ENCODE measurements at places on chromosomes 1 and 21.

DNA sequence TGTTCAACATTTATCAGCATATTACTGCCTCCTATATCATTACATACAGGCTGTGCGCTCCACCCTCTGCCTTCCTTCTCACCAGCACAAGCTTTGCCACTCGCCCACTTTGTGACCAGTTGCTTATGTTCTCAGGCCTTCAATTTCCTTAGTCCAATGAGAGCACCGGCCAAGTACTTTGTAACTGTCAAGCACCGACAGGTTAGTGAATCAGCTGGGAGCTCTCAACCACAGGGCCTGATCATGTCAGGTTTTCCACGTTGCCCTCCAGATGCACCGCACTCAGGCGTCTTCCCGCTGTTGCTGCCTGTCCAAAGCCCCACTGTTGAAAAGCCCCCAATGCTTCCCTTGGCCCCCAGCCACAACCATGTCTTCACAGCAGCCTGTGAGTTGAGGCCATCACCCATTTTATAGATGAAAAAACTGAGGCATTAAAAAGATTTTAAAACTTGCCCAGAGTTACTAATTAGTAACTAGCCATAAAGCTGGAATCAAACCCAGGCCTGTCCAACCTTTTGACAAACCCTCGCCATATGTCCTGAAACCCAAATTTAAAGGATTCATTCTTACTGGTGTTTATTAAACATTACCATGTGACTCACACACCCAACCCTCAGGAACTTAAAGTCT lies 3.4 kb upstream of the KCNN3 start:
- no peak for DNase-seq

- no peak for DNase-seq
These were observed 6.8 kb downstream of the TENT5B start for GRCh38 chr1:27005648-27006496.

- no peak for DNase-seq
These were observed 12.5 kb upstream of the UAP1 start for GRCh38 chr1:162549001-162549400.

DNA sequence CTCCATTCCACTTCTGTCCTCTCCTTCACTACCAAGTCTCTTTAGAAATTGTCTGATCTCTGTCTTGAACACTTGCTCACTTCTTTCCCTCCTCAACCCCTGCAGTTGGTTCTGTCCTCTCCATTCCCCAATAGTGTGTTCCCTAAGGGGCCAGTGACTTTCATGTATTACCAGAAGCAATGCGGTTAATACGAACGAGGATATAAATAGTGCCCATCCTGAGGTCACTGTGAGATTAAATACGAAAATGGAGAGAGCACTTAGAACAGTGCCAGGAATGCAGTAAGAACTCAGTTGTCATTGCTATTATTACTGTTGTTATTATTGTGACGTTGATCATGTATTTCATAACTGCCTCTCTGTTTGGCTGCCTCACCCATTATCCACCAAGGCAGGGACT lies 53.0 kb upstream of the ARTN start:
- no peak for DNase-seq

- DNase-seq, result peak; percentile 75
These were observed 2.8 kb upstream of the EYA3 start for GRCh38 chr1:28091043-28091781.

- no peak for DNase-seq
These were observed 31.4 kb upstream of the WASF2 start for GRCh38 chr1:27521336-27521831.

DNA sequence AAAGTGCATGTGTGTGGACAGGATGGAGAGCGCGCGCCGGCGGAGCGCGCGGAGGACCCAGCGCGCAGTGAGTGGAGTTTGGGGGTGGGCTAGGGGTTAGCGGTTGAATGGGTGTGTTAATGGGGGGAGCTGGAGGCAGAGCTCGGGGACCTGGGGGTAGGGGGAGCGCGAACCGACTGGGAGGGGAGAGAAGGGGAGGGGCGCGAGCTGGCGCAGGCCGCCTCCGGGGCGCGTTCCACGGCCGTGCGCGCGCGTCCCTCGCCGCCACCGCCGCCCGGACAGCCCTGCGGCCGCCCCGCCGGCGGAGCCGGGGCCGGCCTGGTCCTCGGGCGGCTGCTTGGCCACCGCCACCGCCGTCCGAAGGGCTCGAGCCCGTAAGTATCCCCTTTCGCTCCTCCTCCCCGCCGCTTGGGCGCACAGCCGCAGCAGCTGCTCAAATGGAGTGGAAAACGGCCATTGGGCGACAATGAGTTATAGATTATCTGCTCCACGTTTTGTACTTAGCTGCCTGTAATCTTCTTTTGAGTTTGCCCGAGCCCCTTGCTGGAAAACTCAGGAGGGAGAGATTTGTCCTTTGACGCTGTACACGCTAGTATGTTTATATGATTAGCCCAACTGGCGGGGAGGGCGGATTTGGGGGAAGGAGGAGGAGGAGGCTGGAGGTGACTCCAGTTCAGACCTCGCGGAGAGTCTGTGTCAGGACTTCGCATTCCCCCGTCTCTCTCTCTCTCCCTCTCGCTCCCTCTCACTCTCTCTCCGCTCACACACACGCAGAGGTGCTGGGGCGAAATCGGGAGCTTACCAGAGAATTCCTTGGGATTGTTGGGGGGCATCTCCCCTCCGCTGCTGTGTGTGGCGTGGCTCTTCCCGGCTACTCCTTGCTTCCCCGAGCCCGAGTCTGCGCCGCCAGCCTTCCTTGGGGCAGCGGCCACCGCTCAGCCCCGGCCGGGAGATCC lies at the start of gene ADGRL2:
Gene ADGRL2 (plus strand): TSS at position 240 of the 956 bp plus-strand sequence. CDS start 36,051 bp downstream, outside the sequence.
- no peak for DNase-seq

- no peak for DNase-seq
These were observed 9.7 kb upstream of the HYI start for GRCh38 chr1:43463479-43463878.

- DNase-seq, result no peak
These were observed 14.1 kb downstream of the EPS15 start for GRCh38 chr1:51504806-51505525.

DNA sequence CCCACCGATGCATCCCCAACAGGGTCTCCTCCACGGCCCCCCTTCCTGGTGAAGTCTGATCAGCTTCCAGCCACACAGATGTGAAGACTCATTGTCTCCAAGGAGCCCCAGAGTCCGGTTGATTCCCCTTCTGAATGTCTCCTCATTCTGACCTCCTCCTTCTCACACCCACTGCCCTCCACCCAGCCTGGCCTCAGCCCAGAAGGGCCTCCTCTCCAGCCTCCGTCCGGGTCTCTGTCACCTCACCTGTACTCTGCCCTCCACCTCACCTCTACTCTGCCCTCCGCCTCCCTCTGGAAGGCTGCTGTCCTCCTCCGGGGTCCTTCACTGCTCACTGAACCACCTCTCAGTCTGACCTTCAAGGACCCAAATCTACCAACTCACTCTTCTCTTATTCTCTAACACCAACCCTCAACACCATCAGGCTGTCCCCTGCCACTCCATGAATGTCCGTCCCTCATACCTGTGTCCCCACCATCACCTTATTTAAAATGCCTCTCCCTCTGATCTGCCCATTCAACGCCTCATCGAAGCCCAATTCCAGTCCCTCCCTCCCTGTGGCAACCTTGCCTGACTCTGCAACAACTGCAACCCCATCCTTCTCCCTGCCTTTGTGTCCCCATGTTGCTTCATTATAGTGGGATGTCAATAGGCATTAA lies 201.2 kb downstream of the TOMM20 start:
- DNase-seq, result no peak

DNA sequence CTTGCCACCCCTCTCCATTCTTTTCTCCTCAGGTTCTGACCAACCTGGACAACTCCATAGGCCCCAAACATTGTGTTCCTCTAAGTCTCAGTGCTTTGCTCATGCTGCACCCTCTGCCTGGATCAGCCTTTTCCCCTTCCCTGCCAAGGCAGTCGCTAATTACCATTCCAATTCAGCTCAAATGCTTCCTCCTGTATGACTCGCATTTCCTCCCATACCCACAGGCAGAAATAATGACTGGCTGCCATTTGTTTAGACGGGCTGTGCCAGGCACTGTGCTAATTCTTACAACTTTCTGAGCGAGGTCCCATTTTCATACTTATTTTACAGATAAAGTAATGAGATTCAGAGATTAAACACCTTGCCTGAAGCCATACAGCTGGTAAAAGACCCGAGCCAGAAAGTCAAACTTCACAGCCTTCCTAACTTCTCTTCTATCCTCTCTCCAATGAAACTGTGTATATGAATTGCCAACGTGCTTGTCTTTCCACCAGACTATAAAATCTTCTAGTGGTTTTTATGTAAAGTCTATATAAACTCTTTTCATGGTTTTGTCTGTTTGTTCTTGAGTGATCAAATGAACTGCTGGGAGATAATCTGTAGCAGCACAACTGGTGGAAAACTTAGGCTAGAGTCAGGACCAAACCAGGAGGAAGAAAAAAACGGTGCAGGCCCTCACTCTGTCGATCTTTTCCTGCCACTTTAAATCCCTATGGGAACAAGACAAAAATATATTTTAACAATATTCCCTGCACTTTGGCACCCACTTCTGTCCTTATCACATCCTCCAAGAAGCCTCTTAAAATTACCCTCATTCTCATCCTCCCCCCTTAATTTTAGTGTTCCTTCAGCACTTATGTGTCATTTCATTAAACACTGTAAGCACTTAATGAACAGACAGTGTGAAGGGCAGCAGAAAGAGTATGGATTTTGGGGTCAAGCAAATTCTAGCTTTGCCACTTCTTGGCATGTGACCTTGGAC lies 33.7 kb downstream of the RAB3B start:
- no peak for DNase-seq

DNA sequence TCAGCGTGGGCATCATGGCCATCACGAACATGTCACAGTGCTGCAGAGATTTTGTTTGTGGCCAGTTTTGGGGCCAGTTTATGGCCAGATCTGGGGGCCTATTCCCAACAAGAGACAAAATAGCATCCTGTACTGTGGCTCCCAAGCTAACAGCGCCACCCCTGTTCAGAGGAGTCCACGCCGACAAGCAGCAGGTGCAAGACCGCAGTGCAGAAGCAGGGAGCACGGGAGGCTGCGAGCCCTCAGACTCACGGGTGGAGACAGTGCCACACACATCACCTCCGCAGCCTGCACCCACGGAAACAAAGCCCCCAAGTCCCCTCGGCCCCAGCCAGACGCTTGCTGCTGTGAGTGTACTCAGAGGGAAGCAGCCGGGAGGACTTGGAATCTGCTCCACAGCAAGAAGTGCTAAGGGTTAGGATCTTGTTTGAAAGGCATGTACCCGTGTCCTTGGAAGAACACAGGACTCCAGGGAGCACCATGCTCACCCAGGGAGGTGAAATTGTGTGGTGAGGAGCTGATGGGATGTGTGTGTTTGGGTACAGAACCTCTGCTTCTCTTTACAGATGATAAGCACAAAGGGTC lies 7.1 kb downstream of the TCP10L start:
- DNase-seq, result no peak

GRCh38 chr1:41743366-41743765 lies 175.4 kb downstream of the HIVEP3 start:
- no peak for DNase-seq

- DNase-seq, result no peak
These were observed 312.3 kb upstream of the PLXNA2 start for GRCh38 chr1:208556461-208556860.

- no peak for DNase-seq
These were observed 23.5 kb downstream of the KCNT2 start for GRCh38 chr1:196584696-196585095.

DNA sequence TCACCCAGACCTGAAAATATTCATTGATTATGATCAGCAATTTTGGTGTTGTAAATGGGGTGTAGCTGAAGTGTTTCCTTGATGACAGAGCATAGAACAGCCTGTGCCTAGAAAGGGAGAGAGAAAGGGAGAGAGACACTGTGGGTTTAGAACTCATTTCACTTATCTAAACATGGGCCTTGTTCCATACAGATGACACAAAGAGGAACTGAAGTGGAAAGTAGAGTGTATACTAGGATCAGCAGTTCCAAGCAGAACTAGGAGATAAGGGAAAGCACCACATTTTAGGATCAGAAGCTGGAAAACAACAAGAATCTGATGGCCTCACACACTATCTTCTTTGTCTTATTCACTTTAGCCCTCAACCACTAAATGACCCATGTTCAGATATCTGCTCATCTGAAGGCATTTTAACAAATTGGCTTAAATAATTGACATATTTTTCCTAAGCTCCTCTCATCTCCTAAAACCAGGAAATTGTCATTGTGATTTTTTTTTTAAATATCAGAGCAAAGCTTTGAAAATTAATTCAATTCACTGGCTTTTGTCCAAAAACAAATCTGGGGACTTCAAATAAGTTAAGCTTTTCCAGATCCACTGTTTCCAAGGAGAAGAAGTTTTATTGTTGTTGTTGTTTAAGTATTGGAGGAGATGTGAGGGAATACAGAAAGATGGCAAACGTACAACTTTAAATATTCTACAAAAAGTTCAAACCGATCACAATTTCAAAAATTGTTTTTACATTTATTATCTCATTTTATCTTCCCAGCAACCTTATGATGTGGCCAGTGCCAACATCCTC lies 103.8 kb downstream of the LYPLAL1 start:
- no peak for DNase-seq

DNA sequence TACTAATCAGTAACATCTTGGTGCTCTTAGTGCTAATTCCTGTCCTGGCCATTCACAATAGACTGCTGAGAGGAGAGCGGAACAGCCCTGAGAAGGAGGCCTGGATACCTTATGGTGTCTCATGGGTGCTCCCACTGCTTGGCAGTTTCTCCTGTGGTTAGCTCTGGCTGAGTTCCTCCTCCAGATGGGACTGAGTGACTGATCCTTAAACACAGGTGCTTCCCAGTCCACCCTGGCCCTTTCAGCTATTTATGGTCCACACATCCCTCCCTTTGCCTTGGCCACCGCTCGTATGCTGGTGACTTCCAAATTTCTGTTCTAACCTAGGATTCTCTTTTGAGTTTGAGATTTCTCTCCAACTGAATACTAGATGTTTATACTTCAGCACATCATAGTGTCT lies 157.0 kb upstream of the CACNA1E start:
- no peak for DNase-seq

DNA sequence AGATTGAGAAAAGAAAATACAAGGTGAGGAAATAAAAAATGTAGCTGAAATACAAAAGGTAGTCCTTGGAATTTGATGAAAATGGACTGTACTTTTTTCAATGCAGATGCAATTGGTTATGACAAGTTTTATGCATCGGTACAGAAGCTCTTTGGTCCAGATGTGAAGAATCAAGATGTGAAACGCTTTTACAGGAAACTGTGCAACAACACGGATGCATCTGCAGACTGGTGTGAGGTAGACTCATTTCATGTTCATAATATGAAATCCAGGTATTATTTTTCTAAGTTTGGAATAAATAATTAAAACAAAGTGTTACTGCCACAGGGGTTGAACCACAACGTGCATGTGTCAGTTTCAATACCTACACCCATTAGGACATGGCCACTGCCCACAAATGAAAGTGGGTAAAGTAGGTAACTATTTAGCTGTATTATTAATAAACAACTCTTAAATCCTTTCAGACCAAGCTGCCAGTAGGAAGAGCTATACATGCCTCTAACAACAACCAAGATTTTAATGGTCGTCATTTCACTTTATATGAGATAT lies 8.4 kb downstream of the WDR64 start:
- DNase-seq, result no peak

DNA sequence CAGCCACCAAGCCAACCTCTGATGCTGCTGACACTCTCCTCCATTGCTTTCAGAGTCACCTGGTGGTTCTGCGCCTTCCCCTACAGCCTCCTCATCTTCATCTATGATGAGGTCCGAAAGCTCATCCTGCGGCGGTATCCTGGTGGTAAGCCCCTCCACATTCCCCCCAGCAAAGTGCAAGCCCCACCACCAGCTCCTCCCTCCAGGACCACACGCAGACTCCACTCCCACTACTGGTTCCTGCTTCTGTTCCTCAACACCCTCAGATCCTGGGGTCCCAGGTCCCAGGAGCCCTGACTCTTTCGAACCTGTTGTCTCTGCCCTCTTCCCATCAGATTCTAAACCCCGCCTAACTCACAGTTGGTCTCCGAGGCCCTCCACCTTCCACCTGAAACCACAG lies 11.6 kb upstream of the ATP1A4 start:
- no peak for DNase-seq

All from AML-193 (cell line).